ENCODE measurements at places on chromosomes 16 and 17.
A peak's percentile ranks its signal among the peaks of the same experiment; 100 is the strongest.

DNA sequence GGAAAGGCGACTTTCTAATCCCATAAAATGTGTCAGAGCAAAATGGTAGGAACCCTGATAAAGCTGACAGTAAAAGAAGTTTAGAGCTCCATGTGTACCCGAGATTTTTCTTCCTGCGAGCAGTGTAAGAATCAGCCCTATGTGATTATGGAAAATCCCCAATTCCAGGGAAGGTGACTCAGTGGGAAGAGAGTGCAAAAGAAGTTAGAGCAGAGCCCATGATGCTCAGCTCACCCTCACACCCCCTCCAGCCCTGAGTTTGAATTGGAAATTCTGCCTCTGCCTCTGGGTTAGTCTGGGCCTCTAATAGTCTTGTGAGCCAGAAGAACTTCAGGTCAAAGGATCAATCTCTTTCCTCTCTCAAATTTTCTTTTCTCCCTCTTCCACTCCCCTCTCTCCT is 12.5 kb downstream of the C17orf78 start:
- DNase-seq: no peak

- no peak for DNase-seq
Measured at GRCh38 chr17:4331614-4332013, 34.9 kb downstream of the UBE2G1 start.

- DNase-seq: no peak
Measured at GRCh38 chr17:30942308-30943079, 20.7 kb downstream of the ADAP2 start.

- DNase-seq: no peak
Measured at GRCh38 chr17:61323003-61323908, 76.4 kb upstream of the TBX2 start.

GRCh38 chr16:68219725-68220351 is 16.1 kb downstream of the ESRP2 start:
- no peak for DNase-seq

- DNase-seq: no peak
Measured at GRCh38 chr17:8275421-8276290, 12.8 kb upstream of the RANGRF start.

GRCh38 chr17:7016418-7016817 is 4.0 kb downstream of the RNASEK start:
- no peak for DNase-seq

GRCh38 chr16:89009343-89010209 is 32.6 kb upstream of the CBFA2T3 start:
- DNase-seq: peak; percentile 13

Data from left hindlimb (tissue), 1 donor.